AG04449 (cell line): ENCODE measurements at places on chromosomes 6 and 20.

GRCh38 chr6:30555816-30556065, 548 bp downstream of the GNL1 start:
- no peak for DNase-seq

DNA sequence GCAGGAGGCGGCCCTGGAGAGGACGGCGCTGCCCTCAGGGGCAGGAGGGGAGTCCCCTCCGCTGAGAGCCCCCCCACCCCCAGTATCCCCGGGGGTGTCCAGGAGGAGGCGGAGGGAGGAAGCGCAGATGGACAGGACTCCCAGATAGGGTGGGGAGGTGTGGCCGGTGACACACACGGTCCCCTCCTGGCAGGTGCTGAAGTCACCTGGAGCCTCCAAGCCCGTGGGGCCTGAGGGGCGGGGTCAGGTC, 1.4 kb downstream of the STMN3 start:
- no peak for DNase-seq

GRCh38 chr6:52958546-52959255, 36.4 kb downstream of the GSTA4 start:
- DNase-seq, result no peak

- DNase-seq, result no peak
Measured at GRCh38 chr20:49501917-49502316, 19.4 kb upstream of the KCNB1 start.

GRCh38 chr20:40173872-40174271, 515.2 kb downstream of the MAFB start:
- DNase-seq, result no peak

DNA sequence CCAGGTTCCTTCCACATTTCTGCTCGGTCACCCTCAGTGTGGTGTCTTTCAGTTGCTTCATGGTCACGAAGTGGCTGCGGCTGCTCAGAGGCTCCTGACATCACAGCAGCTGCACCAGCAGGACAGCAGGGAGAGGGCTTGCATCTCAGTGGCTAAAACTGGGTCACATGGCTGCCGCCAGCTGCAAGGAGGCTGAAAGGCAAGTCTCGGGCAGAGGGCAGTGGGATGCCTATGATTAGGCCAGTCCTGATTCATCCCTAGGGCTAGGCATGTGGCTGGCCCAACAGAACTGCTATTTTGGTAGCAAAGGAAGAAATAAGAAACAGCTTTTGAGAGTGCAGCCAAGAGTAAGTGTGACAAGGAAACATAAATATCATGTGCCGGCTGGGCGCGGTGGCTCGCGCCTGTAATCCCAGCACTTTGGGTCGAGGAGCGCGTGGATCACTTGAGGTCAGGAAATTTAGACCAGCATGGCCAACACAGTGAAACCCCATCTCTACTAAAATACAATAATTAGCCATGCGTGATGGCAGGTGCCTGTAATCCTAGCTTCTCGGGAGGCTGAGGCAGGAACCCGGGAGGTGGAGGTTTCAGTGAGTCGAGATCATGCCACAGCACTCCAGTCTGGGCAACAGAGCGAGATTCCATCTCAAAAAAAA, 46.6 kb downstream of the RBM38 start:
- DNase-seq, result no peak

- no peak for DNase-seq
Measured at GRCh38 chr6:105305521-105305920, 97.4 kb downstream of the PREP start.
